ENCODE measurements at places on chromosomes 7 and 10.

DNA sequence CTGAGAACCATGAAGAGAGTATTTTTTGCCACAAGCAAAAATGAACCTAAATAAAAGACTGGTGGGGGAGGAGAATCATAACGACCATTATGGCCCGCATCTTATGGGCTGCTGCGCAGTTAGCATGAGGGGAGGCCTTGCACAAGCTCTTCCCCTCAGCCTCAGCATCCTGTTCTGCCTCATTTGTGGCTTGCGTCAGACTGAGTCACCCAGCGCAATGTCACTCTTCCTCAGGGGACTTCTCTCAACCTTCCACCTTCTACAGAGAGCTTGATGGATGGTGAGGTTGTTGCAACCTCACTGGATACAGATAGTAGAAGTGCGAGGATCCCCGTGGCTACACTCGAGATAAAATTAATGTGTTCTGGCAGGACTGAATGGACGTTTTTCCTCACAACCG, 16.8 kb upstream of the GPR15LG start:
- DNase-seq, result peak; percentile 11

DNA sequence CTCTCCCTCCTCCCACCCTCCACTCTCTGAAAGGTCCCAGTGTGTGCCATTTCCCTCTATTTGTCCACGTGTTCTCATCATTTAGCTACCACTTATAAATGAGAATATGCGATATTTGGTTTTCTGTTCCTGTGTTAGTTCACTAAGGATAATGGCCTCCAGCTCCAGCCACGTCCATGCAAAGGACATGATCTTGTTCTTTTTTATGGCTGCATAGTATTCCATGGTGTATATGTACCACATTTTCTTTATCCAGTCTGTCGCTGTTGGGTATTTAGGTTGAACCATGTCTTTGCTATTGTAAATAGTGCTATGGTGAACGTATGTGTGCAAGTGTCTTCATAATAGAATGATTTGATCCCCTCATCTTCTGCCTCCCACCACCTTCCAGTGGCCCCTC, 183.7 kb upstream of the AUTS2 start:
- no peak for DNase-seq

DNA sequence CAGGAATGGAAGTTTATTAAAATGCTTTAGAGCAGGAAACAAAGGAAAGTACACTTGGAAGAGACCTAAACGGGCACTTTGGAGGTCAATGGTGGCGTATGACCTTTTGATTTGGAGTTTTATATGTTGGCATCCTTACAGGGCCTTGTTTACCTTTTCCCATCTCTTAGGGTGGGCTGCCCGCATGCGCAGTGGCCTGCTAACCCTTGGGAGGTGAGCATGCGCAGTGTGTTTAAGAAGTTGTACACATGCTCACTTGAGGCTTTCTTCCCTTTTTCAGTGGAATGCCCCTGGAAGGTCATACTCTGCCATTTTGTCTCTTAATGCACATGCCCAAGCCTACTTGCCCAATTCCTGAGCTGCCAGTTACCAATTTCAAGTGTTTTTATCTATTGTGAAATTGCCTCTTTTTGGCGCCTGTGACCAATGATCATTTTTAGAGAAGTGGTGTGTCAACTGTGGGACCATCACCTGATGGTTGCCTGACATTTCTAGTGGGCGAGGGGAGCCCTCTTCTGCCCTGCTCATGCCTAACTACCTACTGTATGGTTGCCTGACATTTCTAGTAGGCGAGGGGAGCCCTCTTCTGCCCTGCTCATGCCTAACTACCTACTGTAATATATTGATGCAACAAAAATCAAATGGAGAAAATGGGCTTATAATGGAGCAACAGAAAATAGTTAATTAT, 138.0 kb downstream of the PPP1R9A start:
- peak; percentile 41 for DNase-seq

- no peak for DNase-seq
Observed at GRCh38 chr10:75612904-75613684, 181.7 kb downstream of the LRMDA start.

DNA sequence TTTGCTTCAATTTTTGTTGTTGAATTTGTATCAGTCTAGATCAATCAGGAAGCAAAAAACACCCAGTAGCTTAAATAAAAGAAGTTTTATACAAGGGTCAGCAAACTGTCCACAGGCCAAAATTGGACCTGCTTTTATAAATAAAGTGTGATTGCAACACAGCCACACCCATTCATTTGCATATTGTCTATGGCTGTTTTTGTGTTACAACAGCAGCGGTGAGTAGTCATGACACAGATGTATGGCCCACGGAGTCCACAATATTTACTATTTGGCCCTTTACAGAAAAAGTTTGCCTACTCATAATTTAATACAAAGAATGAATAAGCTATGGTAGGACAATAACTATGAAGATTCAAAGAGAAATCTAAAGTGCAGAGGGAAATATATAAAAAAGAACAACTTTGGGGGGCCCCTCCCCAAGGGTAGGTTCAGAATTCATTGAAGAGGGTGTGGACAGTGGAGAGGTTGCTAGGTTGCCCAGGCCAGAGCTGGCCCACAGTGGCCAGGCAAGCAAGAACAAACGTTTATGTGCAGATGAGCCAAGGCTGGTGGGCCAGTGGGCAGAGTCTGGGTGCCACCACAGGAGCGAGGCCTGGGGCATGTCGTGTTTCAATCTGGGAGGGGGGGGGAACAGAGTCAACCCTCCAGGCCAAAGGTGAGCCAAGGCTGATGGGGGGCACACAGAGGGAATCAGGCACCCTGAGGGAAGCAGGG, 47.0 kb upstream of the AMPH start:
- no peak for DNase-seq

DNA sequence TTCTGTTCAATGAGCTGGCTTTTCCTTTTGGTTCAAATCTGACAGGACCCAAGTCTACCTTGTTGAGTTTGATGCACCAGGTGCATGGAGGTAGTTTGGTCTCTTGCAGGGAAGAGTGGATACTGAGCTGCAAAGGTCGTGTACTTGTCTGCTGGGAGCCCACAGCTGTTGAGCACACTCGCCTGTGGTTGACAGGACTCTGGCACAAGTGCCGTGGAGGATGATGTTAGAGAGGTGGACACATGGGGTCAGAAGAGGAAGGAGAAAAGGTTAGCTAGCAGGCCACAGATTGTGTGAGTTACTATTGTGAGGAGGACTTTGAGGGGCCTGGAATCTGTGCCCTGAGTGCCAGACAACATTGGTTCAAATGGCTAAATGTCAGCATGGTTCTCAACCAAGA, 197.3 kb downstream of the CREB5 start:
- DNase-seq, result no peak

DNA sequence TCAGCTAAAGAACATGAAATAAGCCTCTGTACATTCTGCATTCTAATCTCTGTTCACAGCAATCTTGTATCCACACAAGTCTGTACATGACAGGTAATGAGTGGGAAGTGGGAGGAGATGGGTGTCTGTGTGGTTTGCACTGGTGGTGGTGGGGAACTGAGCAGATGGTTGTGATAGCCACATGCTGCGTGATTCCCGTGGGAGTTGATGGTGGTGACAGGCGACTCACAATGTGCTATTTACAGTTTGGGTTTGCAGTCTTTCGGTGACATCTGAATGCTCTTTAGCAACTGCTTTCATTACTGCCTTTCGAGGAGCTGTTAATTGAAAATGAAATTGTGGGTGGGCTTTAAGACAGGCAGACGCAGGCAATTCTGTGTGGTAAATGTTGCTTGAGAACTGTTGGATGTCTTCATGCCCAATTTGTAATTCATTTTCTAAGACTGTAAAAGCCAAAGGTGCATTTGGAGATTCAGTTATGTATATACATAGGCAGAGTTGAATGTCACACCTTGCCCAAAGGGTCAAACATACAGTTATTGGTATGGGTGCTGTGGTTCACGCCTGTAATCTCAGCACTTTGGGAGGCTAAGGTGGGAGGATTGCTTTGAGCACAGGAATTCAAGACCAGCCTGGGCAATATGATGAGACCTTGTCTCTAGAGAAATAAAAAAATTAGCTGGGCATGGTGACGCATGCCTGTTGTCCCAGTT, 308.2 kb downstream of the AUTS2 start:
- no peak for DNase-seq

- DNase-seq, result no peak
Observed at GRCh38 chr7:53387515-53387914, 352.1 kb downstream of the POM121L12 start.

GRCh38 chr10:122636953-122637352, 62.7 kb downstream of the C10orf120 start:
- no peak for DNase-seq

DNA sequence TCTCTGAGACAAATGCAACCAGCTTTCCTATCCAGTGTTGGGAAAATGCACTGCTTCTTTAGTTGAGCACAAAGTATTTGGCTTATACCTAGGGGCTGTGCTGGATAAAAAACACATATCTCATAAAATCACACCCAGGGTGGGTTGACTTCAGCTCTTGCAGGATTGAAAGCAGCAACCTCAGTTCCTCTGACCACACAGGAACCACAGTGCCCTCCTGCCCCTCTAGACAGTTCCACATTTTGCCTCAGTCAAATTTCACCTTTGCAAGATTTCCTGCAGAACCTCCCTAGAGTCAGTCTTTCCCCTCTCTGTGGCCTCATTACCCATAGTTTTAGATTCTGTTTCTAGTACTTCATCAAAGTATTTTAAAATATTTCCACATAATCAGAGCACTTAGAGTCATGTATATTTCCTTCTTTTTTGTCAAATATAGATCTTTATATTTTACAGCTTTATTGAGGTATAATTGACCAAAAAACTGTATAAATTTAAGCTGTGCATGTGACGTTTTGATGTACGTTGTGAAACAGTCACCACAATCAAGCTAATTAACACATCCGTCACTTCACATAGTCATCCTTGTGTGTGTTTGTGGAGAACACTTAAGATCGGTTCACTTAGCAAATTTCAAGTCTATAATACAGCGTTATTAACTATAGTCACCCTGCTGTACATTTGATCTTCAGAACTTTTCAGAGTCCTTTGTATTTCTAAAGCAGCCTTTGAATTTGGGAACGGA, 37.0 kb upstream of the EGR2 start:
- DNase-seq, result no peak

- peak; percentile 43 for DNase-seq
Observed at GRCh38 chr7:19713676-19714075, 4.8 kb upstream of the POLR1F start.

DNA sequence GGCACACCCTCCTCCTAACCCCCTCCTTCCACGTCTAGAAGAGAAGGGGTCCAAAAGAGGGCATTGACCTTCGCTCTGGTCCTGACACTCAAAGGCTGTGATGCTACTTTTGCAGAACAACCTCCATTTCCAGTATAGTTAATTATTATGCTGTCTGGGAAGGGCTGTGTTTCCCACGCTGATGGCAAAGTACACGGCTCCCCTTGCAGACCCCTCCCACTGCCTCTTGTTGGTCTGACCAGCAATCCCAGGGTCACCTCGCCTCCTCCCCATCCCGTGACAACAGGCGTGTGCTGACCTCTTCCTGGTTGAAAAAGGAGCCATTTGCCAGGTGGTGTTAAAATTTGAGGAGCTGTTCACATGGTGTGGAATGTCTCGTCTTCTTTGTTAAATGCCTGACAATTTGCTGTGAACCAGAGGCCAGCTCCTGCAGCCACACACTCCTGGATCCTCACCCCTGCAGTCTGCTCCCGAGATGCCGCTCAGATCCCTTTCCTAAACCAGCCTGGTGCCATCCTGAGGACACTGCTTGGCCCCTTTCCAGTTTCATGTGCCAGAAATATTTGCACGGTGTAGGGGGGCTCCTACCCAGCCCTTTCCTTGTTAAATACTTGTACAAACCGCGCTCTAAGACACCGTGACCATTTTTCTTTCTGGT, 321.7 kb downstream of the WDR37 start:
- DNase-seq, result no peak
